CD4-positive, alpha-beta T cell (primary cell): ENCODE measurements at places on chromosomes 6 and 20. TPM values are rescaled to one million over a fixed set of nuclear protein-coding genes. Genes with fewer than 3 reads are reported as not detected.

DNA sequence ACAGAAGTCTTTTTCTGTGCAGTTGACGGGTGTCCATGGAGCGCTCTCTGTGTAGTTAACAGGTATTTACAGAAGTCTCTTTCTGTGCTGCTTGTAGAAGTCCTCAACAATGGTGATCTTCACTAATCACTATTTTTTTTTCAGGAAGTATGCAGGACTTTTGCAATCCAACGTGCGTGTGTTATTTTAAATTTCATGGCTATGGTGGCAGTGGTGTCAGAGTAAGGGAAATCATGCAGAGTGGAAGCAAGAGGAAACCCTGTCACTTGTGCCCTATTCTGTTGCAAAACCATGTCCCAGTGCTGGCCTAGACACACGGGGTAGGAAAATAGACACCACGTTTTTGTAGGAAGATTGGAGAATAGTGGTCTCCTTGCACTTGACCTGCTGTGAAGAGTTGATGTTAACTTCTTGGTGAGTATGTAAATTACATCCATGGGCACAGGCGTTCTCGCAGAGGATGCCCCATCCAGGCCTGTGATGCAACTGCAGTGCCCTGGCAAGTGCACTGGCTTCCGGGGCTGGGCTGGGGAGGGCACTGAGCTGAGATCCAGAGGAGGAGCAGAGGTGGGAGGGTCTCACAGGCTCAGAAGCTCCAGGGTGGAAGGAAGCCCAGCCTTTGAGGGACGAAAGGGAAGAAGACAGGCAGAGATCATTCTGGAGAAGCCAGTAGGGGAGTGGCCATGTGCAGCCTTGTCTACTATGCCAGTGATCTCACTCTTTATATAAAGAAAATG is 146.5 kb downstream of the SYCP2 start:
- no peaks in the 10 kb centered on the region for H3K27me3 ChIP-seq
- no peak for DNase-seq
- H3K4me3 ChIP-seq = no peak overlapping the region
- H3K27ac ChIP-seq = no peak overlapping the region

FBXO30 gene
- 1.4 TPM for total RNA-seq

- H3K36me3 ChIP-seq = no peaks in the 10 kb centered on the region
- no peak overlapping the region for H3K4me3 ChIP-seq
- H3K27me3 ChIP-seq = no peaks in the 10 kb centered on the region
- no peak overlapping the region for H3K27ac ChIP-seq
- H3K4me1 ChIP-seq = peaks cover 11% of the 10 kb centered on the region
These were observed 32.3 kb downstream of the SNX9 start for GRCh38 chr6:157855325-157855724.

- no peak overlapping the region for H3K27ac ChIP-seq
- peaks cover 9% of the 10 kb centered on the region for H3K4me1 ChIP-seq
- no peak for DNase-seq
- H3K4me3 ChIP-seq = no peak overlapping the region
These were observed 29.8 kb downstream of the PDYN start for GRCh38 chr20:1964061-1964460.

DNA sequence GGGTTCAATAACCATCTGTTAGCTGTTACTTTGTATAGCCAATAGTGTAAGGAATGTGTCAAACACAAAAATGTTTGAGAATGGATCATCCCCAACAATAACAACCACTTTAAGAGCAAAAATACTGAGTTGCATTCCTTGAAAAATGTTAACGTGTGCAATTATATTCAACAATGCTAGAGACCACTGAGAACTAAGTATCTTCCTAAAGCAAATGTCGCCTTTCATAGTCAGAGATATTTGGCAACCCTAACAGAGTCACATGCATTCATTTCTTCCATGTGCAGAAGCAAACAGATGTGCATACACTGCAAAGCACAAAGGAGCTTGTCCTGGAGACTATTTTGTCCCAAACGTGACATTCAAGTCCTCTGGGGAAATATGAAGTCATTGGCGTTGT is 448.6 kb downstream of the GJA1 start:
- no peak overlapping the region for H3K27ac ChIP-seq
- H3K27me3 ChIP-seq = no peaks in the 10 kb centered on the region
- H3K4me1 ChIP-seq = no peaks in the 10 kb centered on the region
- no peak overlapping the region for H3K4me3 ChIP-seq

- no peaks in the 10 kb centered on the region for H3K36me3 ChIP-seq
- H3K27ac ChIP-seq = no peak overlapping the region
- H3K4me3 ChIP-seq = no peak overlapping the region
- no peaks in the 10 kb centered on the region for H3K27me3 ChIP-seq
- H3K4me1 ChIP-seq = no peaks in the 10 kb centered on the region
- no peak for DNase-seq
These were observed 1353.4 kb upstream of the GJE1 start for GRCh38 chr6:140779341-140779740.

GRCh38 chr20:19889011-19889953 is 127.9 kb upstream of the NAA20 start:
- H3K4me1 ChIP-seq = no peaks in the 10 kb centered on the region
- H3K4me3 ChIP-seq = no peak overlapping the region
- DNase-seq = no peak
- no peaks in the 10 kb centered on the region for H3K36me3 ChIP-seq

SH3BGRL2 gene
- 0.38 TPM for total RNA-seq

DNA sequence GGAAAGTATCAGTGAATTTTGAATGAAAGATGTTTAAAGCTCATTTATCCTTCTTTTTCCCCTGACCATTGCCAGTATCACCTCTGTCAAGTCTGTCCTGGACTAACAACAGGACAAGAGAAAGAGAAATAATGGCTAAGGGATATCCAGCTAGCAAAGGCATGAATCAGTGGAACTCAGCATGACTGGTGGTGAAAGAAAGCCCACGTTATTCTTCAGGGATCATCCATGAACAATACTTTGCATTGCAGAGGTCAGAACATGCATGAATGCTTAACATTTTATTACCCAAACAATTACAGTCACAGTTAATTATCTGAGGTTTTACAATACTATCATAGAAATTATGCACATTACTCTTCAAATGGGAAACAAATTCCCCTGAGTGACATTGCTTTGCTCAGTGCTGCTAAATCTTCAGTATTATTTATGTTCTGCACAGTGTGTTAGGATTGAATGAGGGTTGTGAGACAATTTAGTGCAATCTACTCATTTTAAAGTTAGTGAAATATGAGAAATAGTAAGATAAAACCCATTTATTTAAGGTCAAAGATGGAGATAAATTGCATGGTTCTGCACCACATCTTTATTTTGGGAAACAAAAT is 350.7 kb downstream of the KHDRBS2 start:
- no peaks in the 10 kb centered on the region for H3K27me3 ChIP-seq
- no peak overlapping the region for H3K4me3 ChIP-seq
- H3K27ac ChIP-seq = no peak overlapping the region
- no peaks in the 10 kb centered on the region for H3K36me3 ChIP-seq
- no peaks in the 10 kb centered on the region for H3K4me1 ChIP-seq
- no peak for DNase-seq

CD93 gene
- total RNA-seq = 1.1 TPM

DNA sequence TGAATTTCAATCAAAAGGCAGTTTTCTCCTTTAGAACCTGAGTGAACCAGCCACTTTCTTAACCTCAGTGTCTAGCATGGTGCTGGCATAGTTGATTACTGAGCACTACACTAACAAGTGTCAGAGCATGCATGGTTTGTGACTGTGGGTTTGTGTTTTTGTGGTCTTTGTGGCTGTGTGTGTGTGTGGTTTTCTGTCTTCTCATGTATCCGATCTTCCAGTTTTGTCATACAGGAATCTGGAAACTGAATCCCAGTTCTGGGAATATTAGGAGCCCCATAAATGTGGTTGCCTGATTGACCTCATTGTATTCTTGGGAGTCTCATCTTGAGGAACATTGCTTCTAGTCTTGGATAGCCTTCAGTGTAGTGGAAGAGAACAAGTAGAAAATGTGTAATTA is 73.7 kb downstream of the ESR1 start:
- no peak overlapping the region for H3K4me3 ChIP-seq
- no peaks in the 10 kb centered on the region for H3K27me3 ChIP-seq
- no peaks in the 10 kb centered on the region for H3K4me1 ChIP-seq
- H3K36me3 ChIP-seq = no peaks in the 10 kb centered on the region

SYCP2L gene
- 0.36 TPM for total RNA-seq

DNA sequence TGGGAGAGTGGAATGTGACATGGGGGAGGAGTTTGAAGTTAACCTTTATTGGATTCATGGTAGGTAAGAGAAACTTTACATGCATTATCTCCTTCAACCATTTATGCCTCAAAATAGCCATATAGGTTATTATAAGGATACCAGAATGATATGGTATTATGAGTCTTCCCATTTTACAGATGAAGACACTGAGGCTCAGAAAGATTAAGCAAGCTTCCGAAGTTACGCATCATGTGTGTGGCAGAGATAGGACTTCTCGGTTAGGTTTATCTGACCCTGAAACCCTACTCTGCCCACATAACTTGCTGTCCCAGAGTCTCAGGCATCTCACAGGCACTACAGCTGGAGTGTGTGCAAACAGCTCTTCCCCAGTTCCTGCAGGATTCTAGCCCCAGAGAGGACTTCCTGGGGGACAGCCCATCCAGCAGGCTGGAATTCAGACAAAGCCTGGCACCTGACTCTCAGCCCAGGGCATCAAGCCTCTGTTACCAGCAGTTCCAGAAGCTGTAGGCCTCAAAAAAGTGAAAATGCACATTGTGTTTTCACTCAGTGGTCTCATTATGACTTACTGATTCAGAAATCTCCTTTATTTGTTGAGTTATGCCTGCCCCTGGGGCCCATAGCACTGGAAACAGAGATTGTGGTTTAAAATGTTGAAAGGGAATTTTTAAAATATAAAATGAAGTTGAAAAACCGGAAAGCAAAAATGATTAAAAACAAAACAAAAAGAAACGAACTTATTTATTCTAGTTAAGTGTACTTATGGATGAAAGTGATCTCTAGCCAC is 512.8 kb upstream of the CHD6 start:
- no peak for DNase-seq
- H3K4me1 ChIP-seq = no peaks in the 10 kb centered on the region
- H3K27me3 ChIP-seq = no peaks in the 10 kb centered on the region
- H3K27ac ChIP-seq = no peak overlapping the region
- no peaks in the 10 kb centered on the region for H3K36me3 ChIP-seq
- H3K4me3 ChIP-seq = no peak overlapping the region

GRCh38 chr6:85672050-85672449 is 29.4 kb upstream of the SYNCRIP start:
- H3K27ac ChIP-seq = no peak overlapping the region
- peaks cover 35% of the 10 kb centered on the region for H3K4me1 ChIP-seq
- H3K4me3 ChIP-seq = no peak overlapping the region
- DNase-seq = no peak
- H3K36me3 ChIP-seq = peaks cover 30% of the 10 kb centered on the region

GRCh38 chr6:158188591-158188990 is 20.4 kb downstream of the GTF2H5 start:
- H3K4me3 ChIP-seq = no peak overlapping the region
- H3K4me1 ChIP-seq = peaks cover 3% of the 10 kb centered on the region
- peaks cover 25% of the 10 kb centered on the region for H3K36me3 ChIP-seq
- H3K27me3 ChIP-seq = no peaks in the 10 kb centered on the region
- no peak for DNase-seq

SRSF3 gene
- total RNA-seq = 556 TPM
